ENCODE measurements at places on chromosomes 2 and 18.

DNA sequence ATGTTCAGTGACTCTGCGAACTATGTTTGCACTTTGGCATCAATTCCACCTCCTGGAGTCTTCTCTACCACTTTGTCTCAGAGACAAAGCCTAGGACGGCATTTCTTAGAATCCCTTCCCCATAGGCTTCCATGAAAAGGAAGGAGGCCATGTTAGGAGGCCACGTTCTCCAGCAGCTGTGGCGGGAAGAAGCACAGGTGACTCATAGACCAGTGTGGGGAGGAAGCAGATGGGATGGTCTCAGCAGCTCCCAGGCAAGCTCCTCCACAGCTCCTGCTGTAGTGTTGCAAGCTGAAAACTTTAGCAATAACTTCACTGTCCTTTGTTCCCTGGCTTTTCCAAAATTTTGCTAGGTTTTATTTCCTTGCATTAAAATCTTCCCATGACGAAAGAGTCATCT is 781.3 kb upstream of the ID2 start:
- DNase-seq = no peak

GRCh38 chr2:136168720-136169119 is 50.8 kb upstream of the CXCR4 start:
- DNase-seq = no peak

DNA sequence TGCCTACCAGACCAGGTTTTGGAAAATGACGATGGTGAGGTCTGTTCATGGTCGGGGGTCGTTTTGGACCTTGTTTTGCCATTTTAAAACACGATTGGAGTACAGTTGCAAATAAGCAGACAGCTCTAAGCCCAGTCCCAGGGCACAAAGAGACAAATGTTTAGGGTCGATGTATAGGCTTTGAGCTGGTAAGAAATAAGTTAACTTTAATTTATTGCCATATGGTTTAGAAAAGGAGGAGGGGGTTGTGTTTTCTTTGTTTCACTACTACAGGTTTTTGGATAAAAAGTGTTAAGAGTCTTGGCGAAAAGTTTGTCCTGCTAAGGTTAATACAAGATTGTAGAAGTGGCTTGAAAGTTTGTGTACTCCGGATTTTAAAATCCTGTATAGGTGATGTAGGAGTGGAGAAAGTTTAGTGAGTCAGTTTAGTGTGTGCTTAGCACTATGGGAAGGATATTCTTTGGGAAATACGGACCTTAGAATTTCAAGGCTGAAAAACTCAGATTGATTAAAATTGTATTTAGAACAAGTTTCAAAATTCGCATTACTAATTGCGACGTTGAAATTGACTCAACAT is 1.3 kb downstream of the KCMF1 start:
- no peak for DNase-seq

DNA sequence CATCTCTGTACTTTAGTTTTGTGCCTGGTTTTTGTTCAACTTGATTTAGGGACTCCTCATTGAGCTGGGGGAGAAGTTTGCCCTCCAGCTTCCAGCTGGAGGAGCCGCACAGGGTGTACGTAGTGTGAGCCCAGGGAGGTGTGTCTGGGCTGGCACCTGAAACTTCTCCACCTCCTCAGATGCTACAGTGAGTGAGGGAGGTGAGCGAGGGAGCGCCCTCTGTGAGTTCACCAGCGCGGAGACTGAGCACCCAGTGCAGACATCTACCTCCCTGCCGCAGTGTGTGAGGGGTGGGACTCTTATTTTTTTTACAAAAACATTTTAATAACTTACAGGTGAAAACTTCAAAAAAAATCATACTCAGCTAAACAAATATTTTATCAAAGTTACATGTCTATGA is 204.2 kb upstream of the HS6ST1 start:
- no peak for DNase-seq

GRCh38 chr2:77458216-77458615 is 64.0 kb downstream of the LRRTM4 start:
- no peak for DNase-seq
